ENCODE measurements at places on chromosomes 13 and 19.

GRCh38 chr13:22076658-22077057 lies 405.8 kb downstream of the FGF9 start:
- DNase-seq, result no peak

- no peak for DNase-seq
Measured at GRCh38 chr13:30450066-30450465, 15.7 kb downstream of the HMGB1 start.

DNA sequence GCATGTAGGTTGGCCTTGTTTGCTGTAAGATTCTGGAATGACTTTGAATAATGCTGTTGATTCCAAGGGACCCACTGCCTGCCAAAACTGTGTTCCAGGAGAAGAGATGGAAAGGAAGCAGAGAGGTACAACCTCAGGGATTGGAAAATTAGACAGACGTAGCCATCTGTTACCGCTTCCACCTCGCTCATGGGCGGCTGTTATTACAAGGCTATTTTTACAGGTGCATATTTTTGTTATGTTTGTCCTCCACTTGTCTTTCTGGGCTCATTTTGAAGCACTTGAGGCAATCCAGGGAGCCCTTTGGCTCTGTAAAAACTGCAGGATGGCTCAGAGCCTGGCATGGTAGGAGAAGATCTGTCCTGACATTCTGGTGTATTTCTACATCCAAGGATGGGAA lies 276.4 kb upstream of the TMTC4 start:
- DNase-seq, result no peak

- DNase-seq, result no peak
Measured at GRCh38 chr19:38929929-38930775, at the start of gene SARS2. Gene SARS2, minus strand, starts transcription at chr19:38930763. Its CDS starts 27 bp downstream, at chr19:38930736.

- no peak for DNase-seq
Measured at GRCh38 chr13:24679686-24680085, 522 bp upstream of the ATP12A start.
